ENCODE measurements at places on chromosomes 4 and X.

DNA sequence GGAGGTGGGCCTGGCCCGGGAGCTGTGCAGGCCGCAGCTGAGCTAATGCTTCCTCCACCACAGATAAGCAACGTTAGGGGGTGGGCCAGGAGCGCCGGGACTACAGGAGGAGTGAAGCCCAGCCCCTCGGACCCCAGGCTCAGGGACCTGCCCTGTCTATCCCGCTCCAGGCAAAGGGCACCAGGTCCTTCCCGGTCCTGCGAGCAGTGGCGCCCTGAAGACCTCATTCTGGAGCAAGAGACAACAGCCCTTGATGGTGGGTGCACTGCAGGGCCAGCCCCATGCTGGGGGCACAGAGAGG, 730 bp upstream of the TREX2 start:
- ATAC-seq = no peak

- peak; percentile 75 for ATAC-seq
Measured at GRCh38 chrX:19791562-19791961, 95.8 kb downstream of the SH3KBP1 start.

GRCh38 chr4:139015948-139016471, 429 bp downstream of the NOCT start:
- peak; percentile 64 for ATAC-seq

- no peak for ATAC-seq
Measured at GRCh38 chrX:138014577-138014976, 448.6 kb downstream of the ZIC3 start.

- ATAC-seq = no peak
Measured at GRCh38 chr4:114488301-114488982, 110.2 kb upstream of the UGT8 start.

- ATAC-seq = no peak
Measured at GRCh38 chr4:14857981-14858380, 144.3 kb upstream of the CPEB2 start.

DNA sequence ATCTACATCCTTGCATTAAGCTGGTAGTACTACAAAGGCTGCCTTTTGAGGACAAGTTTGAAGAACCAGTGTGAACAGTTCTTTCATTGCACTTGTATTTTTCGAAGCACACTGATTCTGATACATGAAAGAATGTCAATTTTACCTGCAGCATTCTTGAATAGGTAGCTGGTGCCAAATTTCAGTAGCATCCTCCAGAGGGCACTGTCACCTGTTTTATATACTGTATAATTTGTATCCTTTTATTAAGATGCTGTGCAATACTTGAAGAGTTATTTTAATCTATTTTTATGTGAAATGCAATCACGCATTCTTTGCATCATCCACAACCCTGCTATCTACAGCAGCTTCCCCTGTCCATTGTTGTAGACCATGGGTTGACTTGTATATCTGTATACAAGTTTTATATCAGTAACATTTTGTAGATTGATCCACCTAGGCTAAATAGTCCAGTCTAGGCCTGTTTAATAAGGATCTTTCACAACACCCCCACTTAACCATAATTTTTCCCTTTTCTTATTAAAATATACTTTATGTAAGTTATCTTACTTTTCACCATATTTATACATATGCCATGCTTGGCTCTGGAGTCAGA, 325.7 kb downstream of the PCDH7 start:
- ATAC-seq = no peak

GRCh38 chr4:73335679-73336078, 68.4 kb upstream of the ALB start:
- ATAC-seq = no peak

- ATAC-seq = no peak
Measured at GRCh38 chr4:52713456-52713937, 37.7 kb downstream of the ERVMER34-1 start.

DNA sequence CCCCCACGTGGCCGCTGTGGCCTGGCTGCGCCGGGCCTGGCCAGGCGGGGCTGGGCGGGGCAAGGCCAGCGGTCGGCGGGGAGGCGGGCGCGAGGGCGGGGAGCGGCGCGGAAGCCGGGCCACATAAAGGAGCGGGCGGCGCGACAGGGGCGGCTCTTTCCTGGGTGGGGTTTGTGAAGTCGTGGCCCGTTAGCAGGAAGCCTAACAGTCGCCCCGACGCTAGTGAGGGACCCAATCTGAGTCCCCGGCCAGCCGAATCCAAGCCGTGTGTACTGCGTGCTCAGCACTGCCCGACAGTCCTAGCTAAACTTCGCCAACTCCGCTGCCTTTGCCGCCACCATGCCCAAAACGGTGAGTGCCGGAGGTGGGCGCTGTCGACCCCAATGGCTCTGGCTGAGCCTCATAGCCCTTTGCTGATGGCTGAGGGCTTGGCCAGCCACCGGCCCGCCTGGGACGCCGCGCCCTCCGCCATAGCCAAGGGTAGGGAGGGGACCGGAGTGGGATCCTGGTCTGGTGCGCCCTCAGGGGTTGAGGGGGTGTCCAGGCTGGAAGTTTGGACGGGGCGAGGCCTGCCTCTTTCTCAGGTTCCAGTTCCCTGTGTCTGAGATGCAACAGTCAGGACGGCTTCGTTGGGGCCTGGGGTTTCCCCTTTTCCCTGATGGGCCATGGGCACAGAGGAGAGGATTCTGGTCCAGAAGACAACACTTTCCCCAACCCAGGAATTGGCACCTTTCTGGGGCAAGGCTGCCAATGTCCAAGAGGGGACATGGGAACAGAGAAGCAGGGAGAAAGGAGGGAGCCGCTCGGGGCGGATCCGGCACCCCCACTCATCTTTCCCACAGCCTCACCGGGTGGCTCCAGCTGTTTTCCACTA, at the start of gene MSN:
Gene MSN, plus strand, starts transcription at position 152 of the 874 bp plus-strand sequence. Its CDS starts 188 bp downstream, at position 340.
- peak; percentile 90 for ATAC-seq

GRCh38 chrX:154840856-154841255, 6.4 kb upstream of the SMIM9 start:
- ATAC-seq = no peak

DNA sequence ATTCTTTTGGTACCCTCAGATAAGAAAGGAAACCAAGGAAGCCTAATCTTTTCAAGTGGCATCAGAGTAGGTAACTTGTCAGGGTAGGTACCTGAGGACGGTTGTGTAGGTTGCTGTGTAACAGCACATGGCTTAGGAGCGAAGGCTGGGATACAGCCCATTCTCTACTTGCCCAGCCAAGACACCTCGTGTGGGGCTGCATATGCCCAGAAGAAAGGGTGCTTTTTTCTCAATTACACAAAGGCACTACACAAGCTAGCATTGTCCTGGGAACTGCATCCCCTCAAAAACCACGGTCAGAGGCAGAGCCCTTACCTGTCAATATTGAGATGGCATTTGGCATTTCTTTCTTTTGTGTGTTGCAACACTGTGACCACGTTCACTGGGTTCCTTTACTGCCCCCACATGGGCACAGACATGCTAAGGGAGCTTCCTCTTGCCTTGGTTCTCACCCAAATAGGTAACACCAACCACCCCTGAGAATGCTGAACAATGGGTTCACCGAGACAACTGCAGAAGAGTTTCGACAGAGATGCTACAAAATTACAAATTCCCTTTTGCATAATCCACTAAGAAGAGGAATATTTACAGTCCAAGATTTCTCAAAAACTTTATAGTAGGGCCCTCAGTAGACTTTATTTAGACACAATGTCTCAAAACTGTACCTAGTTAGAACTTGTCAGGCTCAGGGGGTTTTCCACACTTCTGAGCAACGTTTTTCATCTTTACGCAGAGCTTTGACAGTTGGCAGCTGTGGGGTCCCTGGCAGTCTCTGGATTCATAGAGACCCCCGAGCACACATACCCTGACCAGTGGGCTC, 35.8 kb upstream of the TNIP3 start:
- peak; percentile 81 for ATAC-seq

DNA sequence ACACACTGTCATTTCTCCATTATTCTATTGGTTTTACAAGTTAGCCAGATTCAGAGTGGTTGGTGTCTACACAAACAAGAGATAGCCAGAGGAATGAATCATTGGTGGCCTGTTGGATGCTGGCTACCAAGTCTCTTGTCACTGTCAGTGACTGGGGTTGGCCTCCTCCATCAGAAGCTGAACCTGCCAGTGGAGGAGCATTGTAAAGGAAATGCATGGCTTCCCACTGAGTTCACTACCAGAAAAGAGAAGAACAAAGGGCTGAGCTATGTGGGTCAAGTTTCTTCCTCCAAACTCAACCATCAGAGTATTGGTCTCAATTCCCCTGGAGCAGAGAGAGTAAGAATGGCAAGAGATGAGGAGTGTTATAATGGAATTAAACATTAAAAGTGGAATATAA, 26.5 kb upstream of the ANKRD50 start:
- ATAC-seq = no peak

GRCh38 chr4:189147005-189147929, 793.4 kb upstream of the FRG1 start:
- no peak for ATAC-seq

DNA sequence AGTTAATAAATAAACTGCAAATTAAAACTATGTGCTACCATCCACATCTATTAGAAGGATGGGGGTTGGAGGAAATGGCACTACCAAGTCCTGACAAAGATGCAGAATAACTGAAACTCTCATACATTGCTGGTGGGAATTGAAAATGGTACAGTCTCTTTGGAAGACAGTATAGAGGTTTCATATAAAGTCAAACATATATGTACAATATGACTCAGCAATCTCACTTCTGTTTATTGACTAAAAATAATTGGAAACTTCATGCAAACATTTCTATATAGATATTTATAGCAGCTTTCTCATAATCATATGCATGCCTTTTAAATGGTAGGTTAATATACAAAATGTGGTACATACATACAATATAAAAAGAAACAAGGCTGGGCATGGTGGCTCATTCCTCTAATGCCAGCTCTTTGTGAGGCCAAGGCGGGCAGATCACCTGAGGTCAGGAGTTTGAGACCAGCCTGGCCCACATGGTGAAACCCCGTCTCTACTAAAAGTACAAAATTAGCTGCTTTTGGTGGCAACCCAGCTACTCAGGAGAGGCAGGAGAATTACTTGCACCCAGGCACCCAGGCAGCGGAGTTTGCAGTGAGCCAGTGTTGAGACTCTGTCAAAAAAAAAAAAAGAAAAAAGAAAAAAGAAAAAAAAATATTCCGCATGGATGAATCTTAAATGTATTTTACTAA, 225.0 kb upstream of the CXXC4 start:
- peak; percentile 64 for ATAC-seq

DNA sequence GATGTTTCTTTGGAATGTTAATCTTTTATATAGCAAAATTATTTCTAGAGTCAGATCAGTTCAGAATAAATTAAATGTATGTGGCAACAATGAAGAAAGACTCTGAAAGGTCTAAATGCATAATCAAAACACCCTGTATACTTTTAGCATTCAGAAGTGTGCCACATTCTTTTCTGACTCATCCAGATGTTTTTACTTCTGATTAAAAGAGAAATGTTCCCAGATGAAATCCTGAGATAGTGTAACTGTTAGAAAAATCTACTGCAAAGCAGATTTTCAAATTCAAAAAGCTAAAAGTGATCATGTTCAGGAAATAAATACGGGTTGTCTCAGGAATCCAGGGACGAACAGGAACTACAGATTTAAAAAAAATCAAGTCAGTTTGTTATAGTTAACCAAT, 241.4 kb downstream of the GRIA3 start:
- ATAC-seq = no peak

GRCh38 chrX:133594156-133594555, 178.9 kb upstream of the GPC4 start:
- ATAC-seq = no peak

DNA sequence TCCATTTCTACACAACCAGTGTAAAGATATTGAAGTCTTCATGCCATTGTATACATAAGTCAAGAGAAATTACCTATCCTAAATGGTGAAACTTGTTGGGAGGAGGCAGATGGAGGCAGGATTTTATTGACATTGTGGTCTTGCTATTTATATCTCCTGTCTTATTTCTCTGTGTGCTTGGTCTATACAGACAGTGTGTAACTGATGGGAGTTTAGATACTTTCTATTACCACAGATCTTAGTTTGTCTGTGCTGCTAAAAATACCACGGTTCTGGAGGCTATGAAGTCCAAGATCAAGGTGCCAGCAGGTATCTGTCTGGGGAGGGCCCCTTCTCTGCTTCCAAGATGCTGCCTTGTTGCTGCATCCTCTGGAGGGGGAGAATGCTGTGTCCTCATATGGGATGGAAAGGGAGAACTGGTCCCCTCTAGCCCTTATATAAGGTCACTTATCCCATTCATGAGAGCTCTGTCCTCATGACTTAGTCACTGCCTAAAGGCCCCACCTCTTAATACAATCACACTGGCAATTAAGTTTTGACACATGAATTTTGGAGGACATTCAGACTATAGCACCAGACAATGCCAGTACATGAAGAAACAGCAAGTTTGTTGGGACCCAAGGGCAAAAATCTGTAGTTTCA, 62.4 kb downstream of the SYNPO2 start:
- no peak for ATAC-seq

DNA sequence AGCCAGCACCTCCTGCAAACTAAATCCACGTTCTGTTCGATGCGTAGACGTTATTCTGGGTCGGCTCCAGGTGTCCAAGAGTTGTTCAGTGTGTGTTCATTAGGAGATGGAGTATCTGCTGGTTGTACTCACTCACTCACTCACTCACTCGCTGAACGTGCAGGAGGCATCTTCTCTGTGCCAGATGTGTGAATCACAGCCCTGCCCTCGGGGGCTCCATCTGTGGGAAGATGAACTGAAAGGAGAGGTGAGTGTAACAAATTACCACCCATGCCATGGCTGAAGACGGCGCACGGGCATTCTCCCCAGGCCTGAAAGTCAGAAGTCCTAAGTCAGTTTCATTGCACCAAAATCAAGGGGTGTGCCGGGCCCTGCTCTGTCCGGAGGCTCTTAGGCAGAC, 16.1 kb downstream of the NSG1 start:
- no peak for ATAC-seq

- ATAC-seq = peak; percentile 43
Measured at GRCh38 chr4:26860922-26861433, 337 bp downstream of the STIM2 start.

DNA sequence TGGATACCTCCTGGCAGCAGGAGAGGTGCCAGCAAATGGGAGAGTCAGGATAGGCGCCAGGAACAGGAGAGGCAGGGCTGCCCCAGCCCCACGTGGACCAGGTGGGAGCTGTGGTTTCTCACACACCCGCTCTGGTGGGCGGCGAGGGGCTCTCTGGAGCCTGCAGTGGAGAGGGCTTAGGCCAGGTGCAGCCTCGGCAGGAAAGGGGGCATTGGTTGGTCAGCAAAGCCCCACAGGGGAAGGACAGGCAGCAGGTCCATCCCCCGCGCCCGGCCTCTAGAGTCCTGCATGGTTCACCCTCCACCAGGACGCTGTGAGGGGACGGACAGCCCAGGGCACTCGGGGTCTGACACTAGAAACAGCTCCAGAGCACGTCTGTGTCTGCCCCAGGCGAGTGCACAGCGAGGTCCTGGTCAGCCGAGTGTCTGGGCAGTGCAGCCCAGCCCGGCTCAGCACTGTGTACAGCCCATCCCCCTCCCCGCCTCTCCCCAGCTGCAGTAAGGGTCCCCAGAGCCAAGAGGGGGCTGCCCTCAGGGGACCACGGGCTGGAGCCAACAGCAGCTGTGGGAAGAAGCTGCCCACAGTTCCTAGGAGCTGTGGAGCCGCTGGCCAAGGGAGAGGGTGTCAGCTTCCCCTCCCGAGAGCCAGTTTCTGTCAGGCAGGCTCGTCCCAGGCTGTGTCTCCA, 8.2 kb downstream of the ATP5ME start:
- ATAC-seq = no peak

Data from stimulated activated memory B cell treated with anti-CD40 and anti-IgM and Interleukin-4, amounts not matched to agents 10 μg/mL and 1 μg/mL and 100 μg/mL, for 72 hours (primary cell).